Thyroid gland (tissue), 4 donors: ENCODE measurements at places on chromosomes 3 and 15. TPM values are rescaled to one million over a fixed set of nuclear protein-coding genes. Genes with fewer than 3 reads are reported as not detected.

DNA sequence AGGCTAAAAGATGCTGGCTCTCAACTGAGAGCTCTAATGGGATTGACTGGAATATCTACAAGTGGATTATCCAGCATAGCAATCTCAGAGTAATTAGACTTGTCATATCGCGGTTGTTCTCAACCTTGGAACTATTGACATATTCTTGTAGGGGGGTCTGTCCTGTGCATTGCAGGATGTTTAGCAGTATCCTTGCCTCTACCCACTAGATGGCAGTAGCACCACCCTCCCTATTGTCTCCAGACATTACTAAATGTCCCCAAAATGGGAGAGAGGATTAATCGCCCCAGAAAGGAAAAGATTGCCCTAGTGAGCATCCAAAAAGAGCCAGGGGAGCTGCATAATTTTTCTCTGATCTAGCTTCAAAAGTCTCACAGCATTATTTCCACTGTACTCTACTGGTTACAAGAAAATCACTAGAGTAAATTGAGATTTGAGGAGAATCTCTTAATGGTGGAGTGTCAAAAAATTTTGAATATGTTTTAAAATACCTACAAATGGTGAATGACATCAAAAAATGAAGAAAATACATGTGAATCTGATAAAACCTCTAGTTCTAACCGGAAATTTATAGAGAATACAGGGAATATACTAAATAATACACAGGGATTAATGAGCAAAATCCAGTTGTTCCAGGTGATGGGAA lies 388.2 kb upstream of the AGTR1 start:
- no peak for DNase-seq
- H3K36me3 ChIP-seq = no peaks in the 10 kb centered on the region
- no peak overlapping the region for H3K27ac ChIP-seq
- H3K27me3 ChIP-seq = no peaks in the 10 kb centered on the region
- no peaks in the 10 kb centered on the region for H3K4me1 ChIP-seq

PRSS50 gene
- 6.0 TPM for total RNA-seq

DNA sequence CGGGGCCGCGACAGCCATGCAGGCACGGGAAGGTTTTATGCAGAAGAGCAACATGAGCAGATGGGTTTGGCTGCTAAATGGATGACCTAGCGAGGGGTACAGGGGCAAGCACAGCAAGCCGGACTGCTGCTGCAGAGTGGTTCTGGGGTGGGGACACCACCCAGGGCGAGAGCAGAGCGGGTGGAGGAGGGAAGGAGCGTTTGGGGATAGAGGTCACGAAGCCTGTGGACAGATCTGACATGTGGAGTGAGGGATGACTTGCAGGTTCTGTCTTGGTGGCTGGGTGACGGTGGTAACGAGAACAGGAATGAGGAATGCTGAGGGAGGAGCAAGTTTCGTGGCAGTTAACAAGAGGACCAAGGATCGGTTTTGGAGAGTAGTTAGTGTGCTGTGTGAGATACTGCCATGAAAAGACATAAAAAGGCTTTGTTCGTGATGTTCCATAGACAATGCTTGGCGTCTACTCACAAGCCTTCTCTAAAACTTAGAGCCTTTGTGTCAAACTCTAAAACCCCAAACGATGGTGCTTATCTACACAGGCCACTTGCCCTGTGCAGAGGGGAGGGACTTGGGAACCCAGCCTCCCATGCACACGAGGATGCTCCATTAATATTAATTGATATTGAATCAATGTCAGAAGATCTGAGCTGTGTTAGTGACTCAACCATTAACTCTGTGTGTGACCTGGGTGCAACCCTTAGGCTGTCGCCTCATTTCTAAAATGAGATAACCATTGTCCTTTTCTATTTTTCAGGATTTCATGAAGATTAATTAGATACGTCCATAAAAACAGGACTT lies 132.7 kb upstream of the SLC2A2 start:
- no peaks in the 10 kb centered on the region for H3K27me3 ChIP-seq
- DNase-seq = no peak
- H3K4me3 ChIP-seq = no peak overlapping the region
- peaks cover 12% of the 10 kb centered on the region for H3K4me1 ChIP-seq

GRCh38 chr15:67948215-67948614 lies 105.9 kb upstream of the PIAS1 start:
- peak overlapping the region; percentile 83 for H3K27ac ChIP-seq
- peaks cover 49% of the 10 kb centered on the region for H3K4me1 ChIP-seq
- H3K36me3 ChIP-seq = no peaks in the 10 kb centered on the region
- no peak overlapping the region for H3K4me3 ChIP-seq
- DNase-seq = no peak

PPP1R14D gene
- total RNA-seq = not detected

DNA sequence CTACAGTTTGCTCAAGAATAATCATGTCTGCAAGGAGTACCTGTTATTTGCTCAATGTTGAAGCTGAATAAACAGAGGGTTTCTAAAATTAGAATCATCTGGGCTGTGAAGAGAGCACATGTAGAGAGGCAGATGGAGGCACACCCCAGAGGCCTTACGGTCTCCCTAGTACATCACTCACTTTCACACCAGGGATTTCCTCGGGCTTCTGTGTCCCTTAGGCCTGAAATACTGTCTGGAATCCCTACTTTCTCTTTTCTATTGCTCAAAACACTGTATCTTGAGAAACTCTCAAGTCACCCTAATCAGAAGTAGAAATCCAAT lies 473.7 kb upstream of the ROBO2 start:
- H3K4me1 ChIP-seq = no peaks in the 10 kb centered on the region
- no peaks in the 10 kb centered on the region for H3K27me3 ChIP-seq
- no peaks in the 10 kb centered on the region for H3K36me3 ChIP-seq

STRIT1 gene
- total RNA-seq = not detected

DNA sequence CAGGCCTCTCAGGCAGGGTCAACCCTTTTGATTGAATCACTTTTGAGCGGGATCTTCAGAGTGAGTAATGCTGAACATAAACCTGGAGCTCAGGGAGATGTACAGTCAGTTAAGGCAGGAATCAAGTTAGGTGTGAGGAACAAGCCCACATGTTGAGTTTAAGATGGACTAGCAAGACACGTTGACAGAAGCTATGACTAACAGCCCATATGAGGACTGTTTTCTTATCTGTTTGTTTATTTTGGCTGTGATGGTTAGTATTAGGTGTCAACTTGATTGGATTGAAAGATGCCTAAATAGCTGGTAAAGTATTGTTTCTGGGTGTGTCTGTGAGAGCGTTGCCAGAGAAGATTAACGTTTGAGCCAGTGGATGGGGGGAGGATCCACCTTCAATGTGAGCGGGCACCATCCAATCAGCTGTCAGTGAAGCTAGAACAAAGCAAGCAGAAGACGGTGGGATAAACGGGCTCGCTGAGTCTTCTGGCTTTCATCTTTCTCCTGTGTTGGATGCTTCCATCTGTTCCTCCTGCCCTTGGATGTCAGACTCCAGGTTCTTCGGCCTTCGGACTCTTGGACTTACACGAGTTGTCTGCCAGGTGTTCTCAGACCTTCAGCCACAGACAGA lies 232.3 kb upstream of the STAC start:
- no peak overlapping the region for H3K27ac ChIP-seq
- H3K4me3 ChIP-seq = no peak overlapping the region
- no peak for DNase-seq

GRCh38 chr15:61828008-61828407 lies 232.2 kb downstream of the VPS13C start:
- no peaks in the 10 kb centered on the region for H3K36me3 ChIP-seq
- no peak overlapping the region for H3K27ac ChIP-seq
- H3K4me3 ChIP-seq = no peak overlapping the region
- no peaks in the 10 kb centered on the region for H3K4me1 ChIP-seq

DNA sequence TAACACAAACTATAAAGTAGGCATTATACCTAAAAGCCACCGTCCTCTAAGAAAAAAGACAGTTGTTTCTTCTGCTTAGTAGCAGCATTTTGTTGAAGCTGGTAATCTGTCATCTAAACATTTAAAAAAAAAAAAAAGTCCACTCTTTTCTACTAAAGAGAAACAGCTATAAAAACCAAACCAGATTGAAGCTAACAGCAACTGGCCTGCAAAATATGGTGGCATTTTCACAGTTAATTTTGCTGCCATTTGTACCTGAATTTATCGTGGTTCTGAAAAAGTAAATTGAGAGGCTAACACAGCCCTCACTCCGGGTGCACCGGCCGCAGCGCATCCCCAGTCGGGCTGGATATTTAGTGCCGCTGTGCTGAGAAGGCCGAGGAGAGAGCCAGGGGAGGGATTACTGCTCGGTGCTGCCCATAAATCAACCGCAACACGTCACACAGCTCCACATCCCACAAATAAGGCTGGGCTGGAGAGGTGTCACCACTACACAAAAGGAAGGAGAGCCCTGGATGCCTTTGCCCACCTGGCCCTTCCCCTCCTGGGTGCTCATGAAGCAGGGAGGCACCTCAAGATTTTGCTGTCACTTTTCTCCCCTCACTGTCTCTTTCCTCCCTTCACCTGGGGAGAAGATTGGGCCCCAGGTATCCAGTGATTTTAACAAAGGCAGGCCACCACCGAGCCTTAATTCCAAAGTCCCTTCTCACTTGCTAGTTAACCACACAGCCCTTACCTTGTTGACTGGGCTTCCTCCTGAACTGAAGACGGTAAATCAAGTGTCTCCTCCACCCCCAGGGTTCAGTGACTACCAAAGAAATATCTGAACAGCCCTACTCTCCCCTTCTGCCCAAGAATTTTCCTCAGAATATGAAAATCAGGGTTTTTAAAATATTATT lies 44.4 kb downstream of the MECOM start:
- no peak overlapping the region for H3K4me3 ChIP-seq
- no peaks in the 10 kb centered on the region for H3K27me3 ChIP-seq
- DNase-seq = no peak
- H3K4me1 ChIP-seq = no peaks in the 10 kb centered on the region
- no peaks in the 10 kb centered on the region for H3K36me3 ChIP-seq

LRRC31 gene
- not detected for total RNA-seq

DNA sequence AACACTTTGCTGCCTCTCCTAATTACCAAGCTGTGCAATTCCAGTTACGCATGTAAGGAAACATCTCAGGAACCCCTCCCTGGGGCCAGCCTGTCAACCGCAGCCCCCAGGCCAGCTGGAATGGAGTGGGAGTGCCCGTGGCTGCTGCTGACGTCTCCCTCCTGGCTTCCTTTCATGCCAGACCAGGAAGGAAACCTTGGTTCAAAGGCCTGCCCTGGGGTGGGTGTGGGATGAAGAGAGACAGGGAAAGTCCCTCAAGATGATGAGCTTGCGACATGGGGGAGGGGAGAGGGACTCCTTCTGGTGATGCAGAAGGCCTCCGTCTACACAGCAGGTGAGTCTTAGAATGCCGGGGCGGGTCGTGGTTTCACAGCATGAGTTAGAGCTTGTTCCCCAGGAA lies 11.4 kb upstream of the CYP11A1 start:
- H3K4me1 ChIP-seq = peaks cover 9% of the 10 kb centered on the region
- no peak overlapping the region for H3K27ac ChIP-seq
- no peaks in the 10 kb centered on the region for H3K36me3 ChIP-seq
- no peaks in the 10 kb centered on the region for H3K27me3 ChIP-seq
- H3K4me3 ChIP-seq = no peak overlapping the region

DNA sequence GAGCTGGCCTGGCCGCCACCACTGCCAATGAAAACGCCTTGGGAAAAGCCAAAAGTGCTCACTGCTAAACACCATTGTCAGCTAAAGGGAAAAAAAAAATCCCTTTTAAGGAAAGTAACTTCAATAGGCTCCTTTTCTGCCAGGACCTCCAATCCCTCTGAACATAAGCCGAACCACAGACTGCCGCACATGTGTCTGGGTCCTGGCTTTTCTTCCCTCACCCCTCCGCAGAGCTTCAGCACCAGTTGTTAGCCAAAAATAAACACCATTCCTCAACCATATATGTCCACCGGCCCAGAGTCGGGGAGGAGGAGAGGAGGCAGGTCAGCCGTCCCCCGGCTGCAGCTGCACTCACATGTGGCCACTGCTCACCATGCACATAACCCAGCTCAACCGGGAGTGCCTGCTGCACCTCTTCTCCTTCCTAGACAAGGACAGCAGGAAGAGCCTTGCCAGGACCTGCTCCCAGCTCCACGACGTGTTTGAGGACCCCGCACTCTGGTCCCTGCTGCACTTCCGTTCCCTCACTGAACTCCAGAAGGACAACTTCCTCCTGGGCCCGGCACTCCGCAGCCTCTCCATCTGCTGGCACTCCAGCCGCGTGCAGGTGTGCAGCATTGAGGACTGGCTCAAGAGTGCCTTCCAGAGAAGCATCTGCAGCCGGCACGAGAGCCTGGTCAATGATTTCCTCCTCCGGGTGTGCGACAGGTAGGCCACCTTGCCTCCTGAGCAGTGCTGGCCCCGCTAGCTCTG lies at the start of gene FBXL22:
Gene FBXL22, plus strand, starts transcription at position 350 of the 753 bp plus-strand sequence. Its CDS starts 6 bp downstream, at position 356.
- H3K4me1 ChIP-seq = peaks cover 32% of the 10 kb centered on the region
- no peaks in the 10 kb centered on the region for H3K27me3 ChIP-seq
- no peak for DNase-seq
- H3K27ac ChIP-seq = peak within 1 kb of the TSS; percentile 83

GRCh38 chr15:42490671-42491538 lies at the start of gene ZNF106:
Gene ZNF106, minus strand, starts transcription at chr15:42491141. Its CDS starts 18,852 bp downstream, at chr15:42472289.
- peak within 1 kb of the TSS; percentile 60 for H3K4me3 ChIP-seq
- no peaks in the 10 kb centered on the region for H3K36me3 ChIP-seq
- H3K4me1 ChIP-seq = peaks cover 17% of the 10 kb centered on the region
- peak; percentile 86 for DNase-seq

DNA sequence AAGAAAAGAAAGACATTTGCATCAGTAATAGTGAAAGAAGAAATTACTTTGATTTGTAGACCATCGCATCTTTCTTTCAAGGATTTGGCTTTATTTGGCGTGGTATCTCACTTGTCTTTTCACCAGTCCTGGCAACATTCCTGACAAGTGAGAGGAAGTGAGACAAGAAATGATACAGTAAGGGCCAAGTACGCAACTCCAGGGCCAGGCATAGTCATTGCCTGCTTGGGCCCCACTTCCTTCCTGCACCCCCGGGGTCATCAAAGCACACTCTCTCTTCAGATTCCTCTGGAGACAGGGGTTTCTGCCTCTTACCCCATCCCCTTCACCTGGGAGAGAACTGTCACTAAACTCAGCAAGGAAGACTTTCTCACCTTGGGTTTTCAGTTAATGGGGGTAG lies 55.1 kb downstream of the CD47 start:
- H3K4me3 ChIP-seq = no peak overlapping the region
- H3K4me1 ChIP-seq = no peaks in the 10 kb centered on the region
- no peak overlapping the region for H3K27ac ChIP-seq
- H3K36me3 ChIP-seq = no peaks in the 10 kb centered on the region

GRCh38 chr15:77695961-77696582 lies 63.4 kb upstream of the LINGO1 start:
- no peaks in the 10 kb centered on the region for H3K36me3 ChIP-seq
- H3K27ac ChIP-seq = no peak overlapping the region
- H3K4me1 ChIP-seq = no peaks in the 10 kb centered on the region
- DNase-seq = no peak
- H3K27me3 ChIP-seq = no peaks in the 10 kb centered on the region

TM6SF1 gene
- total RNA-seq = 7.8 TPM
